AG09319 (cell line): ENCODE measurements at places on chromosomes 6 and 20.

DNA sequence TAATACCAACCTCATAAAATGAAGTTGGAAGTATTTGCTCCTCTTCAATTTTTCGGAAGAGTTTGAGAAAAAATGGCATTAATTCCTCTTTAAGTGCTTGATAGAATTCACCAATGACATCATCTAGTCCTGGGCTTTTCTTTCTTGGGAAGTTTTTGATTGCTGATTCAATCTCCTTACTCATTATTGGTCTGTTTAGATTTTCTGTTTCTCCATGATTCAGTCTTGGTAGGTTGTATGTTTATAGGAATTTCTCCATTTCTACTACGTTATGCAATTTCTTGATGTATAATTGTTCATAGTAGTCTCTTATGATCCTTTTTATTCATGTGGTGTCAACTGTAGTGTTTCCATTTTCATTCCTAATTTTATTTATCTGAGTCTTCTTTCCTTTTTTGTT lies 176.9 kb upstream of the PRND start:
- DNase-seq, result no peak

DNA sequence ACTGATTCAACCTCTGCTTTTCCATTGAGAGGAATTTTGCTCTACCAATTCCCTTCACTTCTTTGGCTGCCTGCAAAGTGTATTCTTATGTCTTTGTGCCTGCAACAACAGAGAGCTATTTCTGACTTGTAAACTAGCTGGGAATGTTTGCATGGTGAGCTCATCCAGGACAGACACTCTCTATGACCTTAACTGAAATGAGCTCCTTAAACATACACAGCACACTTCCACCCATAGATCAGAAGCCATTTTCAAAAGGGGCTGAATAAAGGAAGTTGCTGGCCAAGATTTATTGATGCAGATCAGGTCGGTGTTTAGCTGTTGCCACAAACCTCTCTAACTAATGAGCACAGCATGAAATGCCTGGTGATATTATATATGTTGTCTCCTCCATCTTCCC lies 377.7 kb downstream of the BTBD9 start:
- DNase-seq, result peak; percentile 22

- no peak for DNase-seq
Observed at GRCh38 chr6:52307900-52308372, 23.4 kb upstream of the MCM3 start.

GRCh38 chr6:33430991-33431879 lies 11.4 kb downstream of the SYNGAP1 start:
- no peak for DNase-seq

- peak; percentile 94 for DNase-seq
Observed at GRCh38 chr20:19974630-19975435, 42.3 kb upstream of the NAA20 start.

DNA sequence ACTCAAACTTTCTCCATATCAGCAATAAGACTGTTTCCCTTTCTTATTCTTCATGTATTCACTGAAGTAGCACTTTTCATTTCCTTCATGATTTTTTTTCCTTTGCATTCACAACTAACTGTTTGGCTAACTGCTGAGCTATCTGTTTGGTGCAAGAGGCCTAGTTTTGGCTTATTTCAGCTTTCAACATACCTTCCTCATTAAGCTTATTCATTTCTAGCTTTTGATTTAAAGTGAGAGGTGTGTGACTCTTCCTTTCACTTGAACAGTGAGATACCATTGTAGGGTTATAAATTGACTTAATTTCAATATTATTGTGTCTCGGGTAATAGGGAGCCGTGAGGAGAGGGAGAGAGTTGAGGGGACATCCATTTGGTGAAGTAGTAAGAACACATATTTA lies 262.0 kb upstream of the PREP start:
- DNase-seq, result no peak

GRCh38 chr6:89667872-89668556 lies 29.5 kb upstream of the LYRM2 start:
- DNase-seq, result no peak

GRCh38 chr6:30044630-30045029 lies 16.4 kb upstream of the POLR1H start:
- no peak for DNase-seq

- DNase-seq, result no peak
Observed at GRCh38 chr6:104625536-104625935, 234.2 kb downstream of the HACE1 start.

- DNase-seq, result no peak
Observed at GRCh38 chr6:42459888-42460287, 8.2 kb upstream of the TRERF1 start.
